Naive thymus-derived CD8-positive, alpha-beta T cell (primary cell): ENCODE measurements at places on chromosomes 6 and 20. TPM values are rescaled to one million over a fixed set of nuclear protein-coding genes. Genes with fewer than 3 reads are reported as not detected.

The HRH3 gene
- not detected for total RNA-seq

The MRPL14 gene
- total RNA-seq: 17.0 TPM

GRCh38 chr6:23511817-23512216, 614.2 kb upstream of the NRSN1 start:
- no peak overlapping the region for H3K27ac ChIP-seq
- H3K27me3 ChIP-seq: no peaks in the 10 kb centered on the region
- DNase-seq: no peak
- H3K36me3 ChIP-seq: no peaks in the 10 kb centered on the region

DNA sequence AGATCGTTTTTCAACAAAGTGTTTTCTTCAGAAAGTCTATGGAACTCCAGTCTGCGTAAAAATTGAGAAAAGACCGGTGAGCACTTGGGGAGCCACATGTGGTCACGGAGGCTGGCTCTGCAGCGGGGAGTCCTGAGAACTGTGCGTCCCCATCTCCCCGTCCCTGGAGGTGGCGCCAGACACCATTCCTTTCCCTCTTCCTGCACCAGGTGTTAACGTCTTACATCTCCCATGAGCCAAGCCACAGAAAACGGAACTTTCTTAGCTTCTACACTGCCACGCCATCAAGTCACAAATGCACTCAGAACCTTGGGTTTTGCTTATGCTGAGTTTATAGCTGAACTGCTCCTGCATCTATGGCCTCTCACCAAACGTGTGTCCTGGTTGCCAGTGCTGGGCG, 62.6 kb downstream of the GINS1 start:
- H3K36me3 ChIP-seq: no peaks in the 10 kb centered on the region
- H3K4me3 ChIP-seq: no peak overlapping the region
- H3K4me1 ChIP-seq: peaks cover 8% of the 10 kb centered on the region
- no peak overlapping the region for H3K27ac ChIP-seq
- DNase-seq: peak; percentile 28

GRCh38 chr6:116036075-116036773, 24.5 kb downstream of the FRK start:
- H3K36me3 ChIP-seq: no peaks in the 10 kb centered on the region
- no peaks in the 10 kb centered on the region for H3K4me1 ChIP-seq
- no peak overlapping the region for H3K4me3 ChIP-seq
- peaks cover 13% of the 10 kb centered on the region for H3K27me3 ChIP-seq

GRCh38 chr6:8027965-8028651, 36.1 kb downstream of the BLOC1S5 start:
- no peak for DNase-seq
- no peak overlapping the region for H3K27ac ChIP-seq
- H3K4me3 ChIP-seq: no peak overlapping the region
- H3K27me3 ChIP-seq: no peaks in the 10 kb centered on the region
- peaks cover 44% of the 10 kb centered on the region for H3K4me1 ChIP-seq

GRCh38 chr6:150604467-150604866, 4.8 kb downstream of the PLEKHG1 start:
- no peaks in the 10 kb centered on the region for H3K36me3 ChIP-seq
- H3K4me3 ChIP-seq: no peak overlapping the region
- no peak for DNase-seq
- peaks cover 11% of the 10 kb centered on the region for H3K4me1 ChIP-seq
- H3K27ac ChIP-seq: no peak overlapping the region

DNA sequence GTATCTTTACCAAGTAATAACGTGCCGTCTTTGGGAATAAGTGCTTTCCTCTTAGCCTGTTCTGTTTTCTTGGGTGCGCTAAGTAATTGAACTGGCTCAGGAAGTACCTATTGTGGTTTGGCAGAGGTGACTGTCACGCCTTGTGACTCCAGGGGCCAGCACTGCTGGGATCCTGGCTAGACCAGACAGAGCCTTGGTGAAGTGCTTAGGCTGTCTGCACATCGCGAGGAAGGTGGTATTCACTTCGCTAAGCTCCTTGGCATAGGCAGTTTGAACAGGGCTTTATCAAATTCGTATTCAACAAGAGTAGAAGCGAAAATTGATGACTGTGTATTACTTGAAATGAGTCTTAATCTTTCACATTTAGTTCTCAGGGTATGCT, 17.6 kb downstream of the PRDM1 start:
- DNase-seq: peak; percentile 28
- H3K27me3 ChIP-seq: peaks cover 6% of the 10 kb centered on the region
- peak overlapping the region; percentile 63 for H3K4me3 ChIP-seq
- H3K36me3 ChIP-seq: no peaks in the 10 kb centered on the region
- H3K27ac ChIP-seq: peak overlapping the region; percentile 78
- peaks cover 55% of the 10 kb centered on the region for H3K4me1 ChIP-seq

- no peaks in the 10 kb centered on the region for H3K36me3 ChIP-seq
- peaks cover 91% of the 10 kb centered on the region for H3K4me1 ChIP-seq
- DNase-seq: no peak
- peak overlapping the region; percentile 100 for H3K27ac ChIP-seq
These were observed 17.3 kb upstream of the CCDC167 start for GRCh38 chr6:37516920-37517405.

DNA sequence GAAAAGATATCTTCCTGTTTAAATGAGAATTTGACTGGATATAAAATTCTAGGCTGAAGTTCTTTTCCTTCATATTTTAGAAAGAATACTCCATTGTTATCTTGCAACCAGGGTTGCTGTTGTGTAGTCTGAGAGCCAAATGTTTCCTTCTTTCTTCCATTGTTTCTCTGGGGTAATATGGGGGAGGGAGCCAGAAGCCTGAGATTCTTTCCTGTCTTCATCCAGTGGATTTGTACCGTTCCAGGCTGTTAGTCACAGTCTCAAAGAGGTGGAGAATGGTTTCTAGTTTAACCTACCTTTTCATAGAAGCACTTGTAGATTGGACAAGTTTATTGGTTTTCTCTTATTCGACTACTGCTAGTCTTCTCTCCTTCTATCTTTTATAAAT, 6.1 kb upstream of the ULBP3 start:
- H3K4me1 ChIP-seq: peaks cover 32% of the 10 kb centered on the region
- no peak overlapping the region for H3K27ac ChIP-seq
- H3K36me3 ChIP-seq: no peaks in the 10 kb centered on the region
- DNase-seq: no peak
